Activated naive CD8-positive, alpha-beta T cell treated with anti-CD3 and anti-CD28 coated beads, Interleukin-2, amount 10 ng/mL, durations not matched to agents 7 days and 5 days (primary cell): ENCODE measurements at places on chromosomes 4 and X.
A peak's percentile ranks its signal among the peaks of the same experiment; 100 is the strongest.

DNA sequence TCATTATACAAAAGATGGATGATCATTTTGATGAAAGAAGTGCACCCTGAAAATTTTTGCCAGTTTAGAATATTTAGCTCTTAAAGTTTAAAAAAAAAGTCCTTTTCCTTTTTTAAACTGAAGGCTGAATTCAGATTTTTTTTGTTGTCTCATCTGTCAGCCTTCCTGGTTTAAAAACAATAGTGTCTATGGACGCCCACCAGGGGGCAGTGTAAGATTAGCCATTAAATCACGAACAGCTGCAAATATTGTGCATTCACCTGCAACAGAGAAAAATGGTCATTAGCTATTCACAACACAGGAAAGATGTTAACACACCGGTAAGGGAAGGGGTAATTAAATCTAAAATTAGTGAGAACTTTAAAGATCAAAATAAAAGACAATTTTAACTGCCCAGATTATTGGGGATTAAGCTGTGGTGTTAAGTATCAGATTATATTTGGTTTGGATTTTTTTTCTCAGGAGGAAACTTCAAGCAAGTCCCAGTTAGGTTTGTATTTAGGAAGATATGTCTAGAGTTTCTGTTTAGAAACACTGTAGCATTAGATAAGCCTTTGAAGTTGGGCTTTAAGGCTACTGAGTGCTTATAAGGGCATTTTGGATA, 4.4 kb upstream of the CXorf38 start:
- peak overlapping the region; percentile 51 for H3K27ac ChIP-seq
- H3K4me3 ChIP-seq = no peak overlapping the region
- peak; percentile 31 for DNase-seq
- peaks cover 4% of the 10 kb centered on the region for H3K4me1 ChIP-seq
- peaks cover 8% of the 10 kb centered on the region for H3K36me3 ChIP-seq

DNA sequence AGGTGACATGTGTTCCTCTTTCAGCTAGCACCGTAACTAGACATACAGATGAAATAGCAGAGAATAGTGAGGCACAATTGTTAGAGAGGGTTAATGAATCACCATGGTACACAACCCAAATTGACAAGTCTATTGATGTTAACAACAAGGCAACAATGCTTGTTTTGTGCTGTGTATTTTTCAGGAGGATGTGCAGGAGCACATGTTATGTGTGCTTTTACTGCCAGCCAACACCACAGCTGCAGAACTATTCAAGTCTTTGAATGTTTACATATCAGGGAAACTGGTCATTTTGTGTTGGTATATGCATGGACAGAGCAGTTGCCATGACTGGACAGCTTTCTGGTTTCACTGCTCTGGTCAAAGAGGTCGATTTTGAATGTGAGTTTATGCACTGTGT, 32.8 kb downstream of the STBD1 start:
- no peak overlapping the region for H3K4me3 ChIP-seq
- H3K27ac ChIP-seq = no peak overlapping the region
- H3K4me1 ChIP-seq = no peaks in the 10 kb centered on the region
- no peak for DNase-seq

GRCh38 chr4:77169481-77169880, 12.5 kb downstream of the CCNG2 start:
- no peaks in the 10 kb centered on the region for H3K27me3 ChIP-seq
- peaks cover 3% of the 10 kb centered on the region for H3K4me1 ChIP-seq
- DNase-seq = no peak
- H3K27ac ChIP-seq = no peak overlapping the region
- H3K36me3 ChIP-seq = peaks cover 33% of the 10 kb centered on the region

DNA sequence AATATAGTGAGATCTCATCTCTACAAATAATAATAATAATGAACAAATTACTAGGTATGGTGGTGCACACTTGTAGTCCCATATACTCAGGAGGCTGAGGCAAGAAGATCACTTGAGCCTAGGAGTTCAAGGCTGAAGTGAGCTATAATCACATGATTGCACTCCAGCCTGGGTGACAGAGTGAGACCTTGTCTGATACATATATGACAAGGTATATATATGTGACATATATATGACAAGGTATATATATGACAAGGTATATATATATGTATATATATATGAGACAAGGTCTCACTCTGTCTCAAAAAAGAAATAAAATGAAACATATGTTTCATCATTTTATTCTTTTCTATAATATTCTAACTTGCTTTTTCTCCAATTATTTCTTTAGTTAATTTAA, 278.1 kb upstream of the TET2 start:
- H3K4me3 ChIP-seq = no peak overlapping the region
- no peak overlapping the region for H3K27ac ChIP-seq
- no peaks in the 10 kb centered on the region for H3K4me1 ChIP-seq
- no peak for DNase-seq
- peaks cover 1% of the 10 kb centered on the region for H3K36me3 ChIP-seq

DNA sequence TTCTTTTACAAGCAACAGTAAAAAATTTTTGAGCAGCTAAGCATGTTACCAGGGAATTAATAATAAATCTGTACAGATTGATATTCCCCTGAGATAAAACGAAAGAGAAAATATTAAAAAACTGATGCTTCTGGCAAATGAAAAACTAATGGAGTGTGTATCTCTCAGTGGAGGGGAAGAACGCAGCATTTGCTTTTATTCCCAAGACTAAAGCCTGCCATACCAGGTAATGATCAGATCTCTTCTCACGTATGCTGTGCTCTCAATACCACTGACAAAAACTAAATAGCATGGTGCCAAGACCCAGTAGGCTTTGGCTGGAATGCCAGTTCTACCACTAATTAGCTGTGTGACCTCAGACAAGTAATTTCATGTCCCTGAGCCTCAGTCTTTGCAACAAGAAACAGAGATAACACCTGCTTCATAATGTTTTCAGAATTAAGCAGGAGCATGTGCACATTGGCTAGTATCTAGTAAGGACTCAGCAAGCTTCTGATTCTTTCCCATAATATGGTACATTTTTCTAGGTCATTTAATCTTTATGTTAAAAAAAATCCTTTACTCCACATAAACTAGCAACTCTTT, 179.6 kb downstream of the CENPC start:
- H3K27ac ChIP-seq = no peak overlapping the region
- no peak for DNase-seq
- no peak overlapping the region for H3K4me3 ChIP-seq
- H3K27me3 ChIP-seq = peaks cover 4% of the 10 kb centered on the region
- H3K36me3 ChIP-seq = no peaks in the 10 kb centered on the region

- no peak overlapping the region for H3K27ac ChIP-seq
- peaks cover 3% of the 10 kb centered on the region for H3K36me3 ChIP-seq
- no peak overlapping the region for H3K4me3 ChIP-seq
- no peak for DNase-seq
- peaks cover 22% of the 10 kb centered on the region for H3K4me1 ChIP-seq
These were observed 94.2 kb upstream of the TEX13D start for GRCh38 chrX:124238268-124238667.

GRCh38 chrX:108359806-108360602, 78.2 kb downstream of the COL4A6 start:
- no peaks in the 10 kb centered on the region for H3K27me3 ChIP-seq
- no peaks in the 10 kb centered on the region for H3K4me1 ChIP-seq
- no peak overlapping the region for H3K4me3 ChIP-seq
- H3K36me3 ChIP-seq = no peaks in the 10 kb centered on the region
- DNase-seq = no peak
